ENCODE measurements at places on chromosomes 5 and 9.

- no peak for DNase-seq
Measured at GRCh38 chr5:86917117-86917579, 299.4 kb downstream of the COX7C start.

- DNase-seq: no peak
Measured at GRCh38 chr5:90902651-90903386, 344.2 kb downstream of the ADGRV1 start.

- DNase-seq: no peak
Measured at GRCh38 chr5:176628406-176629228, 1.7 kb downstream of the SNCB start.

DNA sequence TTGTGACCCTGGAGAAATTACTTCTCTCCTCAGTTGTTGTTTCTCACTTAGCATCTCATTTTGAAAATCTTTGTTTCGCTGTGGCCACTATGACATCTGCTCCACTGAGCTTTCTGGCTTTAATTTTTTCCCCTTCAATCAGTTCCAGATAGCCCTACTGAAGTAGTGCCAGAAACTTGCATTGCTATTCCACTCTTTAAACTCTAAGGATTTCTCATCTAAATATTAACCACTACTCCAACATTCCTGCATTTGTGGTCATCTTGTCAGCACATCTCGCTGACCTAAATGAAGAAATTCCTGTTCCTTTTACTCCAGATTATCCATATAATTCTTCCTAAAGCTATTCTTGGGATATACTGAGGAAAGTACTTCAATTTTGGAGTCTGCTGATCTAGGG is 15.3 kb upstream of the NOL6 start:
- DNase-seq: no peak

DNA sequence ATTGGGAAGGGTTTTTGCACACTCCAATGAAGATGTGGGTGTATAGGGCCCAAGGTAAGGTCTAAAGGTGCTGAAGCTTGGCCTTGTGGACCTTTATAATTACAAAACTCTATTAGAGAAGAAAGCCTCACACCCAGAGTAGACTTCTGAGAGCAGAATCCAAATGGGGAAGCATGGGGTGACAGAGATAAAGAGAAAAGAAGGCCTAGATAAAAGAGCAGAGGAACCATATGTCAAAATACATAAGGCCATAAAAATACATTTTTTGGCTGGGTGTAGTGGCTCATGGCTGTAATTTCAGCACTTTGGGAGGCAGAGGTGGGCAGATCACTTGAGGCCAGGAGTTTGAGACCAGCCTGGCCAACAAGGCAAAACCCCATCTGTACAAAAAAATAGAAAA is 27.4 kb upstream of the TCERG1 start:
- no peak for DNase-seq

- no peak for DNase-seq
Measured at GRCh38 chr5:134055015-134055414, 50.2 kb upstream of the VDAC1 start.

DNA sequence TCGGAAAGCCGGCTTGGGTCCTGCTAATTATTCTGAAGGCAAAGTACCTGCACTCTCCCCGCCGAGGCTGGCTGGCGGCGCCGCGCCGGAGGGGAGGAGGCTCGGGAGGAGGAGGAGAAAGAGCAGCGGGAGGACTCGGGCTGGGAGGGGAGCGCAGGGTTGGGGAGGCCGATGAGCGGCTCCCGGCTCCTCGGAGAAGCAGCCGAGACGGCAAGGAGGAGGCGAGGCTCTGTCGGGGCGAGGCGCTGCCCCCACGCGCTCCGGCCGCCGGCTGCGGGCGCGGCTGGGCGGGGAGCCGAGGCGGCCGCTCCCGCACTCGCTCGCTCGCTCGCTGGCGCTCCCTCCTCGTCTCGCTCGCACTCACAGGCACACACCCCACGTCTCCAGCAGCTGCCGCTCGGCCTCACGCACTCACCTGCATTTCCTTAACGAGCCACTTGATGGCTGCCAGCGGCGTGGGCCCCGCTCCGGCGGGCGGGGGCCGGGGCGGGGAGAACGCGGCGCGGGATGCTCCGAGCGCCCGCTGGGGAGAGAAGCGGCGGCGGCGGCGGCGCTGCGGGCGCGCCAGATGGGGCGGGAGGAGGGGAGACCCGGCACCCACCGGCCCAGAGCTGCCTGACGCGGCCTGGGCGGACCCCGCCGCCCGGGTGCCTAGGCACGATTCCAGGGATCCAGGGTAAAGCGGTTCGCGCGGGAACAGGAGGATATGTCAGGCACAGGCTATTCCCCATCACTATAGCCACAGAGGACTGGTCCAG is at the start of gene PTPRD:
PTPRD (minus strand) TSS at position 362 of the 758 bp plus-strand sequence.
- no peak for DNase-seq

GRCh38 chr5:33758737-33759136 is 133.1 kb downstream of the ADAMTS12 start:
- no peak for DNase-seq

DNA sequence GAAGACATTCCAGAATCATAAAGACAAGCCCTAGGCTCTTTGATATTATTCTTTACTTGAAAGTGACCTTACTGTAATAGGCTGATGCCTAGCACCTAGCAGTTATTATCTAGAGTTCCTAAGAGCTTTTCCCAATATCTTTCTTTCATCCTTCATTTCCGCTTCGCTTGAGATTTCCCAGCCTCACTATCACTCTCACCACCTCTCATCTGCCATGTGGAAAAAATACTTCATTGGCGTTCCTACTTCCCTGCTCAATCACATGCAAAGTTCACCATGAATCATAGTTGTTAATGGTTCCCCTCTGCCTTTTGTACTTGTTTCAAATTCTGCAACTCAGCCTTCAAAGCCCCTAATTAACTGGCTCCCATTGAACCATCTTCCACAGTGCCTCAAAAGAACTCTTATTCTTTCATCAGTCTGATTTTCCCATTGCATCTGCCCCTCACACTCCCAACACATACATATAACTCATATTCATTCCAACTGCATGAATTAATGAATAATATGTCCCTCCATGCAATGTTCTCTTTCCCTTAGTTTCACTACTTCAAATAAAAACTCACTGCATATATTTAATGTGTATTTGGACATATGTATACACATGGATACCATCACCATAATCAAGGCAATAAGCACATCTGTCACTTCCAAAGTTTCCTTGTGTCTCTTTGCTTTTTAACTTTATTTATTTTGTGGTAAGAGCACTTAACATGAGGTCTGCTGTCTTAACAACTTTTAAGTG is 221.6 kb downstream of the PARP8 start:
- DNase-seq: no peak

GRCh38 chr9:36721846-36722588 is 149.3 kb downstream of the MELK start:
- no peak for DNase-seq

- no peak for DNase-seq
Measured at GRCh38 chr9:69945671-69946141, 97.9 kb upstream of the MAMDC2 start.

DNA sequence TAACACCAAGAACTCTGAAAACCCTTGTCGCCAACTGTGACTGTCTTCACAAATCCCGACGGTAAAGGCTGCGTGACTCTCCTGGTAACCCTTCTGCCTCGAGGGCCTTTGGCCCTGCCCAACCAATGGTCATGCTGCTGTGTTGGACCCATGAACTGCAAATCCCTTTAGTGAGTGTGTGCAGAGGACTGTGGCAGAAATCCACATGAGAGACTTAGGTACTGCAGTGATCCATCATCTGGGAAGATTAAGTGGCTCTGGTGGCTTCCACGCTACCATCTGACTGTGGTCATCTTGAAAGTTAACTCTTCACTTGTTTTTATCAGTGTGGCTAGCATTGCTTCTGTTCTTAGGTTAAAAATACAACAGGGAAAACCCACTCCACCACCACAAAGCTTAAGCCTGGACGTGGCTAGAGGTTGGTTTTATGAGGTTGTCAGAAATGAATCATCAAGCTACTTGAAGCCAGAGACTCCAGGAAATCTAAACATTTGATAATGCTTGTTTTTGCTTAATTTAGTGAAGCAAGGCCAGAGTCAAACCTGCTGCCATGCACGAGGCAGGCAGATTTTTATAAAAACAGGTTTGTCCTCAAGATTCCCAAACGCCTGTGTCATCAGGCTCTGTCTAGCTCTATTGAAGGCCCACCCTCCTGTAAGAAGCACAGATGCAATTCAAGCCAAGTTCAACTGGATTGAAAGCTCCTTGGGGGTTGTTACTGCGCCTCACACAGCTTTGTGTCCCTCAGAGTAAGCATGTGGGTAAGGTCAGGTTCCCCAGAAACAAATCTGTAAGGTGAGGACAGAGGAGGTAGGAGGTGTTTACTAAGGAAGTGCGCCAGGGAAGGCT is 52.7 kb upstream of the ERCC6L2 start:
- no peak for DNase-seq

DNA sequence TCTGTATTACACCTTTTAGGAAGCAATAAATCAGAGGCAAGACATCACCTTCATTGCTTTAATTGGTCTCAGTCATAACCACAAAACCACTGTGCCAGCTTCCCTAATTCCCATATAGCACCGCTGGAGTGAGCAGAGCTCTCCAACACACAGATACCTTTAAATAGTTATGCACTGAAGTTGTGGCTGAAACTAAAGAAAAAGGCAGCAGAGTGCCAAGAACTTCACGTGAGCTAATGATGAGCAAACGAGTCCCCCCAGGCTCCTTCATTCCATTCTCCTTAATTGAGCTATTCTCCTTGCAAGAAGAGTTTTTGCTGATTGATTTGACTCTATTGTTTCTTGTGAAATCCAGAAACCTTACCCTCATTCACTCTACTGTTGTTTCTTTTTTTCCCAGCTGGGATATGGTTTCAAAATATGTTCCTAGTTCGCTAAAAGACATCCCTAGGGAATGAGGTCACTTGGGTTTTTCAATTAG is 501.5 kb downstream of the SPATA31D1 start:
- no peak for DNase-seq

DNA sequence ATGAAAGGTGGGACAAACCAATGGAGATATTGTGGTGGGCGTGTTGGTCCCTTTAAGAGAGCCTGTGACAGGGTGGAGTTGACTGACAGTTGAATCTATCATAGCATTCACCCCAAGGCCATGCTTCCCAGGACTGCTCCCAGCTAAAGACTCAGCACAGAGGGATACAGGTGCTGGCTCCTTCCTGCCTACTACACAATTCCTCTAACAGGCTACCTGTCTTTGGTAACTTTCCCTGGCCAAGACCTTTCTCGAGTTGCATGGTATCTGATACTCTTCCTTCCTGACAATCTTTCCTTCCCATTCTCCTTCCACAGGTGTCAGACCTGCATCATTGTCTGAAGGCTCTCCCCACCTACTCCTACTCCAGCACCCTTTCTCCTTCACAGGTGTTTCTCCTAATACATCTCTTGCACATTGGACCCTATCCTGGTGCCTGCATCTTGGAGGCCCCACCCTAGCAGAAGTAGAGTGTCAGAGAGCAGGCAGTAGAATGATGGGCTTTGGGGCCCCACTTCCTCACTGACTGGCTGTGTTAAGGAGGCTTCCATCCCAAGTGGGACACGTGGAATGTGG is 120.7 kb upstream of the ALDH1B1 start:
- no peak for DNase-seq

GRCh38 chr9:37437621-37438020 is 15.1 kb downstream of the GRHPR start:
- no peak for DNase-seq

DNA sequence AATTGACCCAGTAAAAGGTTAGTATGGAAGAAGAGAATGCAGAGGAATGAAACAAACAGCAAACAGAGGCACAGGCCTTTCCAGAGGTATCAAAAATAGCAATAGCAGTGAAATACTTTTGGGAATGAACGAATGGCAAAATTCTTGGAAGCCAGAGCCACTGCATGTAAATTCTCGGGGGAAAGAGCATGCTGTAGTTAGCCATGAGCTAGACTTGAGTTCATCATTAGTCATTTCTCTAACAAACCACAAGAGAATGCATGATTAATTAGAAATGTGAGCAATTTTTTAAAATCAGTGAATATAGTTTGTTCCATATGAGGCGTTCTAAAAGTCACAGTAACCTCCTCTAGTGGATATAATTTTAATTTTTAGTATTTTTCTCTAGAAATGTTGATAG is 170.3 kb upstream of the PRR16 start:
- no peak for DNase-seq

DNA sequence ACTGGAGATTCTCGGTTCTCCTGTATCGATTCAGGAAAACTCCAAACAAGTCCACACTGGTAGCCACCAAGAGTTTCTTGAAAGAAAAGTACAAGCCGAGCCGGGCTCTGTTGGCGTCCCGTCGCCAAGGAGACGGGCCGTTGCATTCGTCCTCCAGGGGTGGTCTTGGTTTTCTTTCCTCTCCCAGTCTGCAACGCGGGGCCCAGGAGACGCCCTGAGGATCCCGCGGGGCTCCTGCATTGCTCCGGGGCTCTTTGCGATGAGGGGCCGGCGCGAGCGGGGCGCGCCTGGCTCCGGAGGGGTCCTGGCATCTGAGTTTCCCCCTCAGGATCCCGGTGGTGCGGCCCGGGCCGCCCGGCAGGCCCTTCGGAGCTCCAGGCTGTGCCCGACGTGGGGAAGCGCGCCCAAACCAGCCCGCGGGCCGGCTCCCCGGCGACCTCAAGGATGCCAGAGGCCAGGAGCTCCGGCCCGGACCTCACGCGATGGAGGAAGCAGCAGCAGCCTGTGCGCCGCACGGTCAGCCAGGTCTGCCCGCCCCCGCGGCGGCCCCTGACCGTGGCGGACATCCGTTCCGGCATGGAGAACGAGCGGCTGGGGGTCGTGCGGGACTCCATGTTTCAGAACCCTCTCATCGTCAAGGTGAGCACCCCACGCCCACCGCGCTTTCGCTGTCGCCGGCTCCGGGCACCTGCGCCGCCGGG is at the start of gene CFAP77:
CFAP77 (plus strand) TSS at position 384 of the 701 bp plus-strand sequence; CDS start at position 445, 61 bp downstream.
- DNase-seq: no peak

- DNase-seq: no peak
Measured at GRCh38 chr5:177300951-177301350, 2.6 kb downstream of the RAB24 start.

- no peak for DNase-seq
Measured at GRCh38 chr9:1453636-1454035, 403.5 kb downstream of the DMRT2 start.

DNA sequence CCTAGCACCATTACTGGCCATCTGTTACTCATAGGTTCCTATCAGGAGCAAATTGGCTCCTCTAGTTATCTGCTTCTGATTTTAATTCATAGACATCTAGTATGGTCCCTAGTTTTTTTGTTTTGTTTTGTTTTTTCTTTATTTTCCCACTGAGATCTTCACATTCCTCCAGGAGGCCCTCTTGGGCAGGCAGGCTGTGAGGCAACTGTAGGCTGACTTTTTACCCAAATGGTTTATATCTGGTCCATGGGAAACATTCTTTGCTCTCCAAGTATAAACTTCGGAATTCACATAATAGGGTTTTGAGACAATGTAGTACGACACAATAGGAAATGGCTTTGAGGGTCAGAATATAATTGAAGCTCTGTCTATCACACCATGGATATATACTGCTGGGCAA is 250.9 kb upstream of the DAB2 start:
- no peak for DNase-seq

GRCh38 chr5:169265888-169266287 is 35.1 kb downstream of the SLIT3 start:
- no peak for DNase-seq

DNA sequence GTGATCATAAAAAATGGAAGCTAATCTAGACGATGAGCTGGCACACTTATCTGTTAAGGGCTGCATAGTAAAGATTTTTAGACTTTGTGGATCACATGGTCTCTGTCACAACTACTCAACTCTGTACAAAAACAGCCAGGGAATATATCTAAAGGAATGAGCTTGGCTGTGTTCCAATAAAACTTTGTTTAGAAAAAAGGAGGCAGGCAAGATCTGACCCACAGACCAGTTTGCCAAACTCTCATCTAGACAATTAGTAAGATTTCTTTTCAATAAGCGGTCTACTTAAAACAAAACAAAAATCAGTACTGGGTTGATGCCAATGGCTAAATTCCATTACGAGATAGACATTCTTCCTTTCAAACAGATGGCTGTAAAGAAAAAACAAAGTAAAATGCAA is 53.0 kb upstream of the RETREG1 start:
- DNase-seq: no peak

All from CMK (cell line).